Heart right ventricle (tissue), 16 donors: ENCODE measurements at places on chromosomes 11 and 22. TPM values are rescaled to one million over a fixed set of nuclear protein-coding genes. Genes with fewer than 3 reads are reported as not detected.

GRCh38 chr11:8055091-8055835, 25.7 kb upstream of the TUB start:
- DNase-seq, result no peak

- DNase-seq, result no peak
These were observed 24.7 kb downstream of the TBCEL start for GRCh38 chr11:121048464-121049233.

DNA sequence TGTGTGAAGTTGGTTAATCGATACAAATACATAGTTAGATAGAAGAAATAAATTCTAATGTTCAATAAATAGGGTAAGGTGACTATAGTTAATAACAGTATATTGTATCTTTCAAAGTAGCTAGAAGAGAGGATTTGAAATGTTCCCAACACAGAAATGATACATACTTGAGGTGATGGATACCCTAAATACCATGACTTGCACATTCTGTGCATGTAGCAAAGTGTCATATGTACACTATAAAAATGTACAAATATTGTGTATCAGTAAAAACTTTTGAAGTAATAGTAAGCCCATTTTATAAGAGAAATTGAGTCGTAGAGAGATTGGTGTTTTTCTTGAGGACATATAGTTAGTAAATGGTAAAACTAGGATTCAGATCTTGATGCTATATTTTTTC, 56.4 kb upstream of the PGR start:
- no peak for DNase-seq

DNA sequence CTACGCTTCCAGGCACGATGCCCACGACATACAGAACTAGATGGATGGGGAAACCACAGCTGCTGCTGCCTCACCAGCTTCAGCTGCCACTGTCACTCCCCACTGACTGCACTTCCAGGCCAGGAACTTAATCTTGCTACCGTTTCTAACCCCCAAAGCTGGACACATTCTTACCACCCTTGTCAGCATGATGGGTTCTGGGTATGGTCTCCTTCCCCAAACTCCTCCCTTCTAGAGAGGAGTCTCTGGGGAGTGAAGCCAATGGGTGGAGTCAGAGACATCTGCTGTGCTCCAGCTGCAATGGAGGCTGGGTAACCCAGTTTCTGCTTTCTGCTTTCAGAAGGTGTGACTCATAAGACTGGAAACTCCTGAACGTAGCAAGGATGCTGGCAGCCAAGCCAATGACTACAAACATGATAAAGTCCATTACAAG, 87.0 kb upstream of the THY1 start:
- DNase-seq, result no peak

APOA5 gene
- not detected for total RNA-seq

GNG3 gene
- not detected for total RNA-seq

USP47 gene
- 54.3 TPM for total RNA-seq

- DNase-seq, result no peak
These were observed 88.2 kb downstream of the CWC15 start for GRCh38 chr11:94885133-94885532.

CRYBB2 gene
- not detected for total RNA-seq

DNA sequence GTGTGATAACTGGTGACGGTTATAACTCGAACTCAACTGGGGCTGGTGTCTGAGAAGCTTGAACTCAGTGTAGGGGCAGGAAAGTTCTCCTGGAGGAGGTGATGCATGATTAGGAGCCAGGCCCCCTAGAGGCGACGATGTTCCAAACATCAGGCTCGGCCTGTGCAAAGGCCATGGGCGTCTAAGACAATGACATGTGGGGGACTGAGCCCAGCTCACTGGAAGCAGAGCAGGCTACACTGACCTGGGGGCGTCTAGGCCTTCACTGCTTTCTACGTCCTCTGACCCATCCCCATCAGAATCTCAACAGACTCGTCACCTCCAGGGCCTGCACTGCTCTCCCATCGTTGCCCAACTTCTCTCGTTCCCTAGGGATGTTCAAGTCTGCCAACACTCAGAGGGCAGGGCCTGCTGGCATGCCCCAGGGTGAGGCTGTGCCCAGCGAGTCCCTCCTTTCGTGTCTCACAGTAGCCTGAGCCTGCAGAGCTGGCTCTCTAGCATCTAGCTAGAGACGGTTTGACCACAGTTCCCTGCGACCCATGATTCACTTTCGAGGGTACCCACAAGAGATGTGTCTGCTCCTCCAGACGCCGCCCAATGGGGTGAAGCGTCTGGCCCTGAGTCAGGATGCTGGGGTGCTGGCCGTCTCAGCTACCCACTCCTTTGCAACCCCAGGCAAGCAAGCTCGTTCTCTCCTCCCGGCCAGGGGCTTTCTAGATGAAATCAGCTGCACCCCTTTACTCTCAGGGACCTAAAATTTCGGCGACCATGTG, 1.1 kb upstream of the ATG16L2 start:
- no peak for DNase-seq

SHISAL1 gene
- 0.85 TPM for total RNA-seq

CATSPERZ gene
- total RNA-seq, result not detected

DNA sequence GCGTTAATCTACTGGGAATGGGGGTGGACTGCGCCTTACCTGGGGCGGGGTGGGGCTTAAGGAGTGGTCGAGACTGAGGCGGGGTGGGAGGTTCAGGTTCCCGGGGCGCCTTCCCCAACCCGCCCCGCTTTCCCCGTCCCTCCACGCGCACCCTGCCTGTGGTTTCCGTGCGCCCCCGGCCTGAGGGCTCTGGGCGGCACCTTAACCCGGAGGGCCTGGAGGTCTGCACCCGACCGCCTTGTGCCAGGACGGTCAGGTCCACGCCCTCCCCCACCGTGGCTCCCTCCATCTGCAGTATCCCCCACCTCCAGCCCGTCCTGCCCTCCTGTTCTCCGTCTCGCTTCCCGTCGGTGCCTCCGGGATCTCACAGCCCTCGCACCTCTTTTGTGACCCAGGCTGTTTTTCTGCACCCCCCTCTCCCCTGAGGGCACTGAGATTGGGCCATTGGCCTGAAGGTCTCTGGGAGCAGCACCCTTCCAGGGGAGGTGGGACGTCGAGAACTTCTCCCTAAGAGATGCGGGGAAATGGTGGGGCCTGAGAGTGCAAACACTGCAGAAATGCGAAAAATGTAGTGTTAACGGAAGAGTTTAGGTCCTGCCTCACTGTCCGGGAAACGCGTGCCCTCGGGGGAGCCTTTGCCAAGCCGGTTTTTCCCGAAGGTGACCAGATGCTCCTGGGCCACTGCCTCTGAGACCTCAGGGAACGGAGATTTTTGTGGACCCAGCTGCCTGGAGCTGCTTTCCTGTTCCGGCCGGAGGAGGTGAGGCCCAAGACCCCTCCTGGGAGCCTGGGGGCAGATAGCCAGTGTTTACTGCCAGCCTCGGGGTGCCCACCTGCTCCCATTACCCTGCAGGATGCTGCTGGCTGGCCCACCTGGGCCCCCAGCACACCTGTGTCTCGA, 1.2 kb upstream of the ASCL2 start:
- no peak for DNase-seq

DNA sequence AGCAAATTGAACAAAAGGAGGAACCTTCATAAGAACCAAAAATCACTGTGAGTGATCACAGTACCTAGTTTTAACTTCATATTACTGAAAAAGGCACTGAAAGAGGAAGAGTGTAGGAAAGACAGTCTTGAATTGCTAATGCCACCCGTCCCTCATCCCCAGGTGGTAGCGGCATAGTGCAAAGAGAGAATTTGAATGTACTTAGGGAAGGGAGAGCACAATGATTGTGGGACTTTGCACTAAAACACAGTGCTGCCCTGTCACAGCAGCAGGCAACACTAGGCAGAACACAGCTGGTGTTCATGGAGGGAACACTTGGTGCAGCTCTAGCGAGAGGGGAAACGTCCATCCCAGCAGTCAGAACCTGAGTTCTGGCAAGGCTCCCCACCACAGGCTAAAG, 716.3 kb upstream of the ANO5 start:
- no peak for DNase-seq

DNA sequence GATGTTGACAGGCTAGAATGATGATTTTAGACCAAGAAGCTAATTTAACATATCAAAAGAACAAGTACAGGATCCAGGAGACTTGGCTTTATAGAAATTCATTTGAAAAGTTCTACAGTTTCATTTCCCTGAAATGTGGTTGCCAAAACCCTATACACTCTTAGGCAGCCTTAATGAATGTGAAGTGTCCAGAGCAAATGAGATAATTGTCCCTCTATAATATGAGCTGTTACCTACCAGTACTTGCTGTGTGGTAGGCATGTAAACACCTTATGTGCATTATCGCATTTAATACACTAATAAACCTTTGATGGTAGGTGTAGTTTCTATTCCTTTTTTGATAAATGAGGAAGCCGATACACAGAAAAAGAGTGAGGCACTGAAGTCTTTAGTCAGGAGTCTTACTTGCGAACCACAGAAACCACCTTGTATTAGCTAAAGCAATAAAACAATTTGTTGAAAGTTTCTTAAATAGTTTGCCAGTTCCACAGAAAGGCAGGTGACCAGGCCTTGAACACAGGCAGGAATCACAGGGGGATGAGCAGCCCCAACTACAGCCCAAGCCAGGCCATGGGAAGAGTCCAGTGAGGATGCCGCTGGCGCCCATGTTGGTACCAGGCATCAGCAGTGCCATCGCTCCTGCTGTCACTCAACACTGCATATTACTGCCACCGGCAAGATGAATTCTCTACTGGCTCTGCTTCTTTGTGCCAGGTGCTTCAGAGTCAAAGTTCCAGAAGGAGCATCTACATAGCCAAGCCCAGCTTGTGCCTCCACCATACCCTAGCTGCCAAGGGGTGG, 81.7 kb downstream of the SWAP70 start:
- no peak for DNase-seq
